ENCODE measurements at places on chromosomes 4 and X.
A peak's percentile ranks its signal among the peaks of the same experiment; 100 is the strongest.

DNA sequence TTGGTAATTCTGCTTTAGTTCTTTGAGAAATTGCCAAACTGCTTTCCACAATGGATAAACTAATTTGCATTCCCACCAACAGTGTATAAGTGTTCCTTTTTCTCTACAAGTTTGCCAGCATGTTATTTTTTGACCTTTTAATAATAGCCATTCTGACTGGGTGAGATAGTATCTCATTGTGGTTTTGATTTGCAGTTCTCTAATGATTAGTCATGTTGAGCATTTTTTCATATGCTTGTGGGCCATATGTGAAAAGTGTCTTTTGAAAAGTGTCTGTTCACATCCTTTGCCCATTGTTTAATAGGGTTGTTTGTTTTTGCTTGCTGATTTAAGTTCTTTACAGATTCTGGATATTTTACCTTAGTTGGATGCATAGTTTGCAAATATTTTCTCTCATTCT, 25.9 kb downstream of the ENPEP start:
- DNase-seq, result no peak

DNA sequence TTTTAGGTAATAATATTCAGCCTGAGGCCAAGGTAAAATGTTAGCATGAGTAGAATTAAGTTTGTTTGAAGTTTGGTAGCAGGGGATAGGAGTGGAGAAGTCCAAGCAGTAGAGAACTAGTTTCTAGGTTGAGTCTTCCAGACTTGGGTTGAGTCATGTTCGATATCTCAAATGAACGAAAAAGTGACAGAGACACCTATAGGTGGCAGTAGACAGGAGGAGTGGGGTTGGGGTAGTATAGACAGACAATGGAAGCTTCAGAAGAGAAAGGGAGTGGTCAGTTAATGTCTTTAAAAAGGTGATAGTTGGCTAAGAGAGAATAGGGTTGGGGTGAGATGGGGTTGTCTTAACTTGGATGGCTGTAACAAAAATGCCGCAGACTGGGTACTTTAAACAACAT, 58.7 kb upstream of the EMCN start:
- DNase-seq, result peak; percentile 5

- no peak for DNase-seq
Measured at GRCh38 chr4:107283587-107284559, 247.8 kb upstream of the DKK2 start.

- DNase-seq, result no peak
Measured at GRCh38 chrX:129622757-129623301, 31.9 kb downstream of the APLN start.

GRCh38 chrX:17632942-17633341, 104.4 kb upstream of the SCML1 start:
- no peak for DNase-seq

GRCh38 chrX:48045410-48046311, 25.8 kb downstream of the ZNF630 start:
- DNase-seq, result peak; percentile 18

- DNase-seq, result no peak
Measured at GRCh38 chr4:100466501-100466900, 51.3 kb downstream of the EMCN start.

DNA sequence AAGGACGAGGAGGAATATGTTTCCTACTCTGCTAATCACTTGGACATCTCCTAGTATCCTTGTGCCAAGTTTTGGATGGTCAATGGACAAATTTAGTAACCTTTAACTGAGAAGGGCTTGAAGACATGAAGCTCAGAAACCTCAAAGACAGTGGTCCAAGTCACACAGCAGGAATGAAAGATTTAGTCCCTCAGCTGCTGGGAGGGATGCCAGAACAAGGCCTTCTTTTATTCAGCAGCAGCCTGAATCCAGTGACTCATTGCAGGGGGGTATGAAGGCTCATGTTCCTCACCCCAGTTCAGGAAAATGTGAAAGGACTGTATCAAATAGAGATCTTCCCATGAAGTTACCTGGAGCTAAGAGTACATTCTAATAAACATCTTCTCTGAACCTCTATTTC, 214.9 kb upstream of the UGT8 start:
- no peak for DNase-seq

DNA sequence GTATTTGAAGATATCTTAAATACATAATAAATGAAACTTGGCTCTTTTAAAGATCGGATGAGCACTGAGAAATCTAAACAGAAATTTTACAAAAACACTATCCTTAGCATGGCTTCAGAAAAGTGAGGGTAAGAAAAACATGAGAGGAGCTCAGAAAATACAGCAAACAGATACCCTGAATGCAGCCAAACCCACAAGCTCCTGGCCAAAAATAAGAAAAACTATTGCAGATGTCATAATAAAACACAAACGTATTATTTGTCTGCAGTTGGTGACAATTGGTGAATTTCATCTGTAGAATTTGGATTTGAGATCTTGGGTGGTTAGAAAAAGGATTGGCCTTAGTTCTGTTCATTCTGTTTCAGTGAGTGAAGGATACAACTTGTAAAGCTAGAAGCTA, 603.9 kb downstream of the INPP4B start:
- no peak for DNase-seq

GRCh38 chrX:45843518-45843917, 642.8 kb upstream of the DIPK2B start:
- peak; percentile 1 for DNase-seq

- peak; percentile 11 for DNase-seq
Measured at GRCh38 chr4:80592950-80593349, 257.4 kb downstream of the CFAP299 start.

GRCh38 chr4:158172261-158173258, at the start of gene GASK1B:
Gene GASK1B, minus strand, starts transcription at chr4:158173025. Its CDS starts 1,650 bp downstream, at chr4:158171375.
- peak; percentile 22 for DNase-seq

DNA sequence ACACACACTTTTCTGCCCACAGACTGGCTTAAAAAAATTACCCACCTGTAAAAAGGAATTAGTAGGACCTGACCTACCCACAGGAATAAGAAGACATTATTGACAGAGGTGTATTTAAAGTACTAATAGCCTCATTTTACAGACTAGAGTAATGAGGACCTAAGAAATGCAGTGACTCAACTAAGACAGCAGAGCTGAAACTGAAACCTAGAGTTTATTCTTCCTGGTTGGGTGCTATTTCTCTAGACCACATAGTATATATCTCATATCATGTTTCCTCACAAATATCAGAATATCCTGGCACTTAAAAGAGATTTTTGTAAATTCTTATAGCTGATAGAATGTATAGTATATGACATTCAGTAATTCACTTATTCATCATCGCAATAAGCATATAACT, 435.0 kb downstream of the MAGEE1 start:
- no peak for DNase-seq

- no peak for DNase-seq
Measured at GRCh38 chr4:21203416-21203815, 503.2 kb downstream of the PACRGL start.

GRCh38 chr4:176052744-176053143, 12.9 kb upstream of the WDR17 start:
- DNase-seq, result no peak

DNA sequence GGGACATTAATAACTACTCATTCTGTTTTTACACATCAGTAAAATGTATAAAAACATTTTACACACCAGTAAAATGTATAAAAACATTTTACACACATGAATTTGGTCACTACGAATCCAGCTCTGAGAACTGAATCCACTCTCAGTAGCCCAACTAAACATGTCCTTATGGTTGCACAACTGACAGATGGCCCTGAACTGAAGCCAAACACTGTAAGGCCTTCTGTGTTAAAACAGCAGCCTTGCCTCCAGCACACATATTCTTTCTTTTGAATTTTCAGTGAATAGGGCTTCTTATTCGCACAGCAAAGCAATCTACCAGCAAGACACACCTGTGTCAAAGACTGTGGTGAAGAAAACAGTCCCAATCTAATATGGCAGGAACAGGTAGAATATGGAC, 169.9 kb upstream of the FMR1 start:
- no peak for DNase-seq

DNA sequence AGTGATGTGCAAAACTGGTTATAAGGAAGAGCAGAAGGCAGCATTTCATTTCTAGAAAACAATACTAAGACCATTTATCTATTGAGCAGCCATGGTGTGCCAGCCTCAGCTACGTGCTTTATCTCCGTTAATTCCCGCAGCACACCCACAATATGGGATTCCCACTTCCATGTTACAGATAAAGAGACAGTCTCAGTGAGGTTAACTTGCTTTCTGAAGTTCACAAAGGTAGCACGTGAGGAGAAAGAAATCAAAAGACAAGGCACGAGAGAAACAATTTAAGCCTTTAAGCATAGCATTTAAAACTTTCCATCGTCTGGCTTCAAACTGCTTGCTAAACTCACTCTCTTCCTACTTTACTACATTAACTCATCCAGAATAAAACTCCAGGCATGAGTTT, 8.0 kb upstream of the RPL34 start:
- DNase-seq, result no peak

GRCh38 chr4:6178757-6179156, 21.6 kb downstream of the JAKMIP1 start:
- no peak for DNase-seq

- no peak for DNase-seq
Measured at GRCh38 chrX:34879886-34880285, 62.7 kb upstream of the FAM47B start.

DNA sequence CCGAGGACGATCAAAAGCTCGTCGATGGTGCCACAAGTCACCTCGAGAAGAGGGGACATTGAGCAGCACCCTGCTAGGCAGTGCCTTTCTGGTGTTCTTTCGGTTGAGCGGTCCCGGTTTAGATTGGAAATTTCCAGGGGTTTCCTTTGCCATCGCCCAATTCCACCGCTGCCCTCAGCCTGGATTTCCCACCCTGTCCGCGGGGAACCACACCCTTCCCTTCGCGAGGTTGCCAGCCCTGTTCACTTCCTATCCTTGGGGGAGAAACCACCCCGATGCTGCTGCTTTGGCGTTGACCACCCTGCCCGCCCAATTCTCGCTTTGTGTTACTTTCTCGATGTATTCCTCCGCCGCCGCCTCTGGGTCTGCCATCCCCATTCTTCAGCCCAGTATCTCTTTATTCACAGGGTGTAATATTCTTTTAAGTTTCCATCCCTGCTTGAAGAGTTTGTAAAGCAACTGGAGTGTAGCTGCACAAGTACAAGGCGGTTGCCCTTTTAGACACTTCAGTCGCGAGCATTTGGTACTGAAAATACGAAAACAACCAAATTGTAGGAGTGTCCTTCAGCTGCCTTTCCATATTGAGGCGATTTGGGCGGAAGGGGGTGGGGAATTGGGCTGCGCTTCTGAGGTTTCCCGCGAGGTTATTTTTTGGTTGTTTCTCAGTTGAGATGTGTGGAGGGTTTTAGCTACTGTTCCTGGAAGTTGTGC, 1.1 kb downstream of the OGT start:
- DNase-seq, result peak; percentile 53

All from NCI-H82 (cell line).